SK-N-SH treated with all-trans-retinoic acid at 6 μM for 48 hours (cell line): ENCODE measurements at places on chromosomes 7 and 10.

GRCh38 chr7:99253369-99253768, 19.3 kb upstream of the MYH16 start:
- no peak; the same call in 1 of the 3 replicates for ATAC-seq

GRCh38 chr7:156194813-156195212, 382.6 kb upstream of the SHH start:
- ATAC-seq, result no peak; the same call in 2 of the 3 replicates

- peak; percentile 96 for ATAC-seq
These were observed 189.8 kb upstream of the IMMP2L start for GRCh38 chr7:111752022-111752582.

DNA sequence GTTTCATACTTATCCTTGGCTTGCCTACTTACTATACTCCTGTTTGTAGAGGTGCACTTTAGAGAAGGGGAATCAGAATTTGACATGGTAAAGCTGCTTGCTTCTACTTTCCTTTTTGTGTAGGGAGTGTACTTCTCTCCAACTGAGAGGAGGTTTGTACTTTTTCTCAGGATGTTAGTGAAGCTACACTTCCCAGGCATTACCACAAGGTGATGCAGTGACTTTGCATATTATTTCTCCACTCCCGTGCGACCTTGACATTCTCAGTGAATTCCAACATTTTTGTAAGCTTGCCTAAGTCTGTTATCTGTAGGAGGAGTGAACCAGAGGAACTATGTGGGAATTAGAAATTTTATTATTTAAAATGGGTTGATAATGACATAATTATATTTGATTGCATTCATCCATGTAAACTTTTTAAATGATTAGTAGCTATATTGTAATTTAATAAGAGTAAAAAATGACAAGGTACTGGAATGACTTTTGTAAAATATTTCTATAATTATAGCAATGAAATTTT, 5.2 kb downstream of the TAX1BP1 start:
- ATAC-seq, result peak; percentile 80

DNA sequence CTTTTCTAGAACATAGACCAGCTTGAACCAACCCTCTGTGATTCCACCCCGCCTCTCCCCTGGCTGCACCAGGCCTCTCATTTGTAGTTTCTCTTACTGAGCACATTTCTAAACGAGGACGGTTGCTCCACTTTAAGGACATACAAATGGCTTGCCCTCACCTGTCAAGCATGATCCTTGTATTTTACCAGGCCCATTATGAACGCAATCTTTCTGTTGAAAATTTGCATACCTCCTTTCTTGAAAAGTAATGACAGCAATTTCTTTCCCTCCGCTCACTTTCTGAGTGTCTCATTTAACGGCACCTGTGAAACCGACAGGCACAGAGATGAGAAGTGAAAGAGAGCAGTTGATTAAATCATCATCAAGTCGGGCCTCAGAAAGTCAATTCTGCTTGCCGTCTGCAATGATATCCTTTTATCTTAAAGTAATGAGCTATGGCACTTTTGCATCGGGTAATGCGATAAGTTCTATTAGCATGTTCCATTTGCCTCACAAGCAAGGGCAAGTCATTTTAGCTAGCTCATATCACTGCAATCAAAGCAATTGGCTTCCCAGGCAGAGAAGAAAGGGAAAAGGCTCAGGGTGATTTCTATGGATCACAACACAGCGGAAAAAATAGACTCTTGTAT, 705.6 kb upstream of the GALNT17 start:
- ATAC-seq, result no peak

- ATAC-seq, result no peak
These were observed 222.9 kb upstream of the AGK start for GRCh38 chr7:141328290-141328689.

- ATAC-seq, result no peak
These were observed 1118.0 kb upstream of the C7orf33 start for GRCh38 chr7:147472556-147472955.

DNA sequence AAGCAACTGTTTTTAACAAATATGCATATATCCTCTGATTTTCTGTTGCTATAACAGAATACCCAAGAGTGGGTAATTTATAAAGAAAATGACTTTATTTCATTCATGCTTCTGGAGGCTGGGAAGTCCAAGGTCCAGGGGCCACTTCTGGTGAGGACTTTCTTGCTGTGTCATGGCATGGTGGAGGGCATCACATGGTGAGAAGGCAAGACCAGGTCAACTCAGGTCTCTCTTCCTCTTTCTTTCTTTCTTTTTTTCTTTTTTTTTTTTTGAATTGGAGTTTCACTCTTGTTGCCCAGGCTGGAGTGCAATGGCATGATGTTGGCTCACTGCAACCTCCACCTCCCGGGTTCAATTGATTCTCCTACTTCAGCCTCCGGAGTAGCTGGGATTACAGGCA, 303.0 kb upstream of the C7orf33 start:
- no peak for ATAC-seq

DNA sequence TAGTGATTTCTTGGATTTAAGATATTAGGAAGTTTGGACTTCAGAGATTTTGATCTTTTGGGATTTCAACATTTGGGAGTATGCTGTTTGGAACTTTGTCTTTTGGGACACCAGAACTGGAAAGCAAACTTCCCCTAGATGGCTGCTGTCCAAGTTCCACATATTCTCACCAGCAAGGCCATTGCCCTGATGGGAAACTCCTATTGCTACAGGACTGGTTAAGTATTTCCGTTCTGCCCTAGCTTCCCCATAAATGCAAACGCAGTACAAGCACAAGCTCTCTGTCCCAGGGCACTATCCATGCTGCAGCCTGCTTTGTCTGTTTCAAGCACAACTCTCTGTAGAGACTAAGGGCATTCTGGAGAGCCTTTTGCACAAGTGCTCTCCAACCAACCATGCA, 79.3 kb upstream of the SLC25A13 start:
- no peak for ATAC-seq

- peak; percentile 27; the same call in 1 of the 3 replicates for ATAC-seq
These were observed 19.3 kb downstream of the IL15RA start for GRCh38 chr10:5958077-5958476.

- ATAC-seq, result no peak
These were observed 215.3 kb downstream of the MAD1L1 start for GRCh38 chr7:2017481-2017891.

- ATAC-seq, result no peak
These were observed 170.0 kb downstream of the SLC25A13 start for GRCh38 chr7:96151889-96152288.

- ATAC-seq, result no peak
These were observed 135.2 kb upstream of the AGK start for GRCh38 chr7:141415999-141416398.

DNA sequence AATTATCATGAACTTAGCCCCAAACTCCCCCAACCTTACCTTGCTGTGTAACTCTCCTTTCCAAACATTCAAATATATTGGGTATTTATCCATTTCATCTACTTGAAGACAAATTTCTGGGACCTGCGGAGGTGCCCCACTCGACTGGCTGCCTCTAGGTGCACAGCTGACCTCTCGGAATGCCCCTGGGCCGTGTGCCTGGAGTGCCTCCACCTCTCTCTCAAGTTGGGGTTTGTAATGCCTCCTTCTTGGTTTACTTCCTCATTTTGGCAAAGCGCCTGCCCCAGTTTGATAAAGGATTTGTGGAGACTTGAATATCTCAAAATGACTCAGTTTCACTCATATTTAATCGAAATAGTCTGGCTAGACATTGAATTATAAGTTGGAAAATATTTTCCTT, 16.6 kb downstream of the ZNF777 start:
- no peak for ATAC-seq

DNA sequence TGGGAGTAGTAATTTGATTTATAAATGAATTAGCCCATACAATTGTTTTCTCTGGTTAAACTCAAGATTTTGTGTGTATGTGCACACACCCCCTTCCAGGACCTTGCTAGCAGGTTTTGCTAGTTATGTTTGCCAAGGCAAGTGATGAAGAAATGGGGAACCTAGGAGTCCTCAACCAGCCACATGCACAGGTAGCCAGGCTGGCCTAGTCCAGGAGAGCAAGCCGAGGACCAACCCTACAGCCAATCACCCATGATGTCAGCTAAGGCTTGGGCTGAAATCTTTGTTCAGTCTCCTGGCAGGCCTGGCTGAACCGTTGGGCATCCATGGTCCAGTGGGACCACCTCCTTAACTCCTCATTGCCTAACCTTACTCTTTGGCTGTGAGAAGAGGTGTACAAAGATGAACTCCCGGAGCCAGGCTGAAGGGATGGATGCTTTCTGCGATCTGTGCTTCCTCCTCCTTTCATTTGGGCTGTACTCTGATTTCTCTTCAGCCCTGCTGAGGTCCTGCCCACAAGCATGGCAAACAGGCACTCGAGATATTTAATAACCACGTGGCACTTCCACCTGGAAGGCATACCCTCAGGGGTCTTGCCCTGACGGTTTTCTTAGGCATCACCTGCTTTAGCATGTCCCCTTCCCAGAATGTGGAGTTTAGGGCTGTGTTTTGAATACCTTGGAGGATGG, 22.1 kb downstream of the HNRNPA2B1 start:
- no peak; the same call in 2 of the 3 replicates for ATAC-seq

DNA sequence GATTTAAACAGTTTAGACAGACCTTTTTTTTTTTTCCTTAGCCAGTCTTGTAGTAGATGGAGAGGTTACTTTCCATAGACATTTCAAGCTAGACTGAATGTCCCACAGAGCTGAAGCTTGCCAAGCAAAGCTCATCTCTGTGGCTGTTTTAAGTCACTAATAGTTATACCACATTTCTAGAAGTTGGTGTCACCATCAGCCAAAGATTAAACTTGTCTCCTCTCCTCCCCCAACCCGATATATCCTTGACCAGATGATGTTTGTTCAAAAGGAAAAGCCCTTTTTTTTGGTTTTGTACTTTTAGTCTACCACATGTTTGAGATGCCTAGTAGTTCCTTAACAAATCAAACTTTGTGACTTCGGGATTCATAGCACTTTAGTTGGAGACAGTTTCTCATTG, 66.1 kb downstream of the ADD3 start:
- ATAC-seq, result no peak

DNA sequence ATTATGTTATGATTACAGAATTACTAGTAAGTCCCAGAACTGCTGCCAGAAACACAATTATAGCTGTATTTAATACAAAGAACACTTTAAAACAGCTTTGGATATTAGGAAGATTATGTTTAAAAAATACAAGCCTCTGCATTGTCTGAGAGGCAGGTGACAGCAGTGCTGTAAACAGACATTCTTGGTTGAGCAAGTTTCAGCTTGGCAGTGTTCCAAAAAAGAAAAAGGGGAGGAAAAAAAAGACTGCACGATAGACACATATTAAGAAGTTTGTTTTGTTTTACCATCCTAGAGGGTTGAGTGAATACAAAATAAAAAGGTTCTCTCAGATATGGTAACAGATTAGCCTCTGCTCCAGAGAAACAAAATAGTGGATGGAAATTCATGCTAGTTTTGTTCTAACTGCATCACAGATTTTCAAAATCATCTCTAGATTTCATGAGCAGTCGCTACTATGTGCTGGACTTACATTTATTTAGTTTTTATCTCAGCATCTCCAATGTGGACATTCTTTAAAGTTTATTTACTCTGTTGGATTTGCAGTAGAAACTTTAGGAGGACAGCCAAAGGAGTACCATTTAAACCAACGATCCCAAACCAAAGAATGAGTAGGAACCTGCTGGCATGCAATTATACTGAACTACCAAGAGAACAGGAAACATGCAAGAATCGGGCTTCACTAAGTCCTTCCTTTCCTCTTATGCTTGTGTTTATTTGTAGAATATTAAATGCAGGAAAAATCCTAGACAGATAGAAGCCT, 9.0 kb downstream of the FAM204A start:
- no peak for ATAC-seq

DNA sequence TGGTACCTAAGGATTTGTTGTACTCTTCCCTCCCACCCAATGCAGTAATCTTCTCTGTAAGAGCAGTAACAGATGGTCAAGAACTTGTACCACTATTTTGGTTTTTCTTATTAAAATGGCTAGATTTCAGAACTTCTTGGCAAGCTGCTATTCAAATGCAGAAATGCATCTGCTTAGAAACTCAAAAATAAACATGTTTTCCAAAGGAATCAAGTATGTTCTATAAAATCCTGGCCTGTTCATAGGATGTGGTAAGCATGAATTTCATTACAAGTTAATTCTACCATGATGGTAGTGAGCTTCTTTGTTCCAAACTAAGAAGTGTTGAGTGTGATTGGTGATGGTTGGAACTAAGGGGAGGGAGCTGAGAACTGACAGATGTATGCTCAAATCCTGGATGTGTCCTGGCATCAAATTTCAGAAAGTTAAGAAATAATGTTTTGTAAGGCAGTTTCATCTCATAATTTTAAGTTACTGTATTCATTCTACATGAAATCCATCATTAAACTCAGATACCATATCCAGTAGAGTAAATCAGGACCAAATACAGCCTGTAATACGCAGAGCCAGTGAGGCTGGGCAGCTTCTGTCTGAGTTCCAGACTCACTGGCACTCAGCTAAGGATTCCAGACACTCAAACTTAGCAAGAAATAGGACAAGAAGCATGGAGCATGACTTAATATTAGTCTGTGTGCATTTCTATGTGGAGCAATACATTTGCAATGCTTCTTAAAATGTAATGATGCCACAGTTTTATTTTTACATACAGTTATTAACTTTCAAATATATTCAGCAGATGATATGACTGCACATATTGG, 119.6 kb downstream of the TES start:
- ATAC-seq, result peak; percentile 45

GRCh38 chr10:72334825-72335393, 19.8 kb downstream of the DNAJB12 start:
- ATAC-seq, result peak; percentile 10

GRCh38 chr7:151132461-151133205, 34.9 kb downstream of the GBX1 start:
- no peak for ATAC-seq

GRCh38 chr7:73909996-73910395, 49.0 kb downstream of the TMEM270 start:
- ATAC-seq, result no peak

DNA sequence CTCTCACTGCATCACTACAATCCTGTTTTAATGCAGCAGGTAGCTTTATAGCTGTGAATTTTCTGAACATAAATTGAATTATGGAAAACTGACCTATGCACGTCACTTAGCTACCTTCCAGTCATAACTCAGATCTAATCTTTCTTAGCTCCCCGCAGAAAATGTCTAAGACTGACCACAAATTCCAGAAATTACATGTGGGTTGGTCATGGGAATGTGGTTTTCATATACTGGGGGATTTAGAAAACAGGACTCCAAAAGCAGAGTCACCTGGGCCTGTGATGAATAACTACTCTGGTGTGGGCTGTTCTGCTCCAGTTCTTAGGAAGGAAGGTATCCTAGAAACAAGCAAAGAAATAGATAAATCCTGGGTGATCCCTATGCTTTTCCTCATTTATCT, 178.4 kb upstream of the LRRTM3 start:
- peak; percentile 93 for ATAC-seq
